ENCODE measurements at places on chromosomes 13 and 19. TPM values are rescaled to one million over a fixed set of nuclear protein-coding genes. Genes with fewer than 3 reads are reported as not detected.

The ZNF17 gene
- polyA plus RNA-seq = 15.1 TPM

The COX6B2 gene
- polyA plus RNA-seq = 0.69 TPM

The ZNF492 gene
- polyA plus RNA-seq = 2.1 TPM

DNA sequence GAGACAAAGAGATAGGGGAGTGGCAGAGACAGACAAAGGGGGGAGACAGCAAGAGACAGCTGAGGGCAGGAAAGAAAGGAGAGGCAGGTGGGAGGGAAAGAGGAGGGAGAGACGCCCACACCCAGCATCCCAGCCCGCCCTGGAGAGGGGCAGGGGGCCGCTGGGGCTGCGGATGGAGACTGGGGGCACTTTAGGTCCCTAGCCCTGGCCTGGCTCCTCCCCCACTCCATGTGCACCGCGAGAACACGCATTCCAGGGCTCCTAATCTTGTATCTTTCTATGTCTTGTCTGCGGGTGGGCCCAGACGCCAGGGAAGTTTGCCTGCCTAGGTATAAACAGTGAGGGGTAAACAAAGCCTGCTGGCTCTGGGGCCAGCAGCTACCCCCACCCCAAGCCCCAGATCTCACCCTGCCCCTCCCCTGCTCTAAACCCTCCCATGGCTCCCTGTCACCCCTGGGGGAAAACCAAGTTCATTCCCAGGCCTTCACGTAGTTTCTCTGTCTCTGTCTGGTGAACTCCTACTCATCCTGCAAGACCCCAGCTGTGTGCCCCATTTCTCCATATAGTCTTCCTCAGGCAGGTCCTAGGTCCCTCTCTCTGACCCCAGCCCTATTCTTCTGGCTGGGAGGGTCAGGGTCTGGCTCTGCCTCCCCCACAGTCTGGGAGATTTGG is 5.7 kb downstream of the TLE5 start:
- DNase-seq = no peak

- DNase-seq = no peak
Measured at GRCh38 chr19:15330801-15331418, 1.4 kb downstream of the BRD4 start.

GRCh38 chr13:28582892-28583240 is 76.1 kb upstream of the POMP start:
- no peak for DNase-seq

DNA sequence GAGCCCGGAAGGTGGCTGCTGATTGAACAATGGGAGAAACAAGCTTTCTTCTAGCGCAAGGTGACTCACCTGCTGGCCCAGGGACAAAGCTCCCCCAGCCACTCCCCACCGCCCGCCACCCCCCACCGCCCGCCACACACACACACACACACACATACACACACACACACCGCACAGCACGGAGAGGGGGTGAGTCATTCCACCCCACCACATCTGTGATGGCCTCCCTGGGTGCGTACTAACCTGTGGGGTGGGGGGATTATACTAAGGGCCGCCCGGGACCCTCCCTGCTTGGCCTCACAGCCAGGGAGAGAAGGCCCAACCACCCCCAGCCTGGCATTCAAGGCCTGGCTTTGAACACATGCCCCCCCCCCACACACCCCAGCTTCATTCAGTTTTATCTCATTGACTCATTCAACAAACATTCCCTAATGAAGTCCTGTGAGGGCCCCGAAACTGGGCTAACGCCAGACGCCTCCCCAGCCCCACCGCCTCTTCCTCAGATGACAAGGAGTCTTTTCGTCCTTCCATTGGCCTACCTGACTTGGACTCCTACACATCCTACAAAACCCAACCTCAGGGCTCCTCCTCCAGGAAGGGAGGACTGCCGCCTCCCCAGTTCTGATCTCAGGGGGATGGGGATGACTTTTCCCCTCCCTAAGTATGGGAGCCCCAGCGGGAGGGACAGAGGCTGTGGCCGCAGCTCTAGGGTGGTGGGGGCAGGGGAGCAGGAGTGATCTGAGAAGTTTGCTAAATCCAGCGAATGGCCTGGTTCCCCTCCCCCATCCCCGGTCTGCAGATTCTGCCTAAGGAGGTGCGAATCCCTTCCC is 5.8 kb upstream of the ONECUT3 start:
- DNase-seq = no peak

GRCh38 chr19:52227196-52227940 is 37.5 kb downstream of the PPP2R1A start:
- DNase-seq = no peak

DNA sequence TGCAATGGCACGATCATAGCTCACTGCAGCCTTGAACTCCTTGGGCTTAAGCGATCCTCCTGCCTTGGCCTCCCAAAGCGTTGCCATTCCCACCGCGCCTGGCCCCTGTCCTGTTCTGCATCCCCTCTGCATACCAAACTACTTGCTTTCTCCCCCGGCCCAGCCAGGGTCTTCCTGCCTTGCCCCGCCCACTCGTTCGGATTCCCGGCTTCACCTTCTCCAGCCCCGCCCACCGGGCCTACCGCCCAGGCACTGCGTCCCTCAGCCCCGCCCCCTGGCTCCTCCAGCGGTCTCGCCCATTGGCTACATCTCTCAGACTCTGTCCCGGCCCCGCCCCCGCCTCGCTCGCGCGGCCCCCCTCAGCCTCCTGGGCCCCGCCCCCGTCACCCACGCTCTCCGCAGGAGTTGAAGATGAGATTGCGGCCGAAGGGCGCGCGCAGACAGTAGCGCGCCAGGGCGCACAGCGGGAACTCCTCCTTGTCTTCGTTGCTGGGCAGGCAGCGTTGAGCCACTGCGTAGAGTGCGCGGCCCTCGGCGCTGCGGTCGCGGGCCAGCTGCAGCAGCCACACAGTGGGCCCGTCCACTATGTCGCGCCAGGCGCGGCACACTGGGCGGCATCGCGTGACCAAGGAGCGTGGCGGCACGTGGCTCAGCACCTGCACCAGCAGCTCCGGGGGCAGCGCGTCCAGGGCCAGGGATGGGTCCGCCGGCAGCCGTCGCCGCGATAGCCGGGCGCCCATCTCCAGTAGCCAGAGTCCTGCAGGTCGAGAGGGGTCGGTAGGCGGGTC is 19.0 kb downstream of the MRPS12 start:
- peak; percentile 87 for DNase-seq
